ENCODE measurements at places on chromosomes 7 and 10.
A peak's percentile ranks its signal among the peaks of the same experiment; 100 is the strongest.

DNA sequence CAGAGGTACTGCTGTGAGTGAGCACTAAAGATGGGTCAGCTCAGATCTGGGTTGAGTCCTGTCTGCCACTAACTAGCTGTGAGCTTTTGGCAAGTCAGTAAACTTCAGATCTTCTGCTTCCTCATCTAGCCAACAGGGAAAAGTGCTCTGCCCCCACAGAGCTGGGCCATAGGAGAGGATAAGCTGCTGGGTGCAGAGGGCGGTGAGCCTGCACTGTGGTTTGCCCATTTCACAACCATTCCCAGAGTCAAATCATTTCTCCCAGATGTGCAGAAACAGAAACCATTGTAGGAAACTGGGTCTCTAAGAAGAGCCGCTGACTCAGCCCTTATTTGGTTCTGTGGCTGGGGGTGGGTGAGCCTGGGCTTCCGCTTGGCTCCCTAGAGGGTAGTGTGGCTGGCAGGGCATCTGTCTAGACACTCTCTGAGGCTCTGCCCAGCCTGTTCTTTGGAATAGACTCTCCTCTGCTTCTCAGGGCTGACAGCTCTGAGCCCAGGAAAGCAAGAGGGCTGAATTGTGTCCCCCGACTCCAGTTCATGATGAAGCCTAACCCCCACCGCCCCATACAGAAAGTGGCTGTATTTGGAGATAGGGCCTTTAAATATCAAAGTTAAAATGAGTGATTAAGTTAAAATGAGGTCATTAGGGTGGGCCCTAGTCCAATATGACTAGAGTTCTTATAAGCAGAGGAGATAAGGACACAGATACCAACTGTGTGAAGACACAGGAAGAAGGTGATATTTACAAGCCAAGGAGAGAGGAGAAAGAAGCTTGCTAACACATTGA lies 29.5 kb upstream of the ARHGAP22 start:
- DNase-seq: no peak

DNA sequence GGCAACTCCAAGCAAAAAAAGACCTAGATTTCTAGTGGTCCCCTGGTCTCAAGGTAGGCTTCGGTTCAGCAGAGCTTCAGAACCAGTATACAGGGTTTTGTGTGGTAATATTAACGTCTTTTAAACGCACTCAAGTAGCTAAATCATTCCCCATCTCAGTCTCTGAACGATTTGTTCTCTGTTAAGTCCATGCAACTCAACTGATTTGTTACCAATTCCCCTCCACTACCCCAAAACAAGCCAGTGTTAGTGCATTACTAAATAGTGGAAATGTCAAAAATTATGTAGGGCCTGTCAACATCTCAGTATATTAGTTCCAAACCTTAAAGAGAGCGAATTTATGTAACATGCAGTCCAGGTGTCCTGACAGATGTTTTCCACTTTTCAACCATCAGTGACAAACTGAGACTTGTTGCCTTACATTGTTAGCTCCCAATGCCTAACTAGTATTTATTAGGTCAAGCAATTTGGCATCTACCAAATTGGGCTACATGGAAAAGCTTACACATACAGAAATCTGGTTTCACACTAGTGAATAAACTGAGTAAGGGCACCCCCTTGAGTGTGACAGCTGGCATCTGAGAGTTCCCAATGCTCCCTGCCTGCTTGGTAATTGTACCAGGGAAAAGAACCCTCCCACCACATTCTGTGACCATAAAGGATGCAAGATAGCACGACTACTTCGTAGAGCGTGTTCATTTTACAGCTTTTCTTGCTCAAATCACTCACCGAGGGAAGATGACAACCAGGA lies 12.2 kb downstream of the HNRNPA2B1 start:
- DNase-seq: no peak

GRCh38 chr10:104614245-104614831 lies 26.8 kb upstream of the SORCS3 start:
- DNase-seq: peak; percentile 29

- no peak for DNase-seq
Observed at GRCh38 chr7:117750612-117751563, 122.4 kb downstream of the CTTNBP2 start.

DNA sequence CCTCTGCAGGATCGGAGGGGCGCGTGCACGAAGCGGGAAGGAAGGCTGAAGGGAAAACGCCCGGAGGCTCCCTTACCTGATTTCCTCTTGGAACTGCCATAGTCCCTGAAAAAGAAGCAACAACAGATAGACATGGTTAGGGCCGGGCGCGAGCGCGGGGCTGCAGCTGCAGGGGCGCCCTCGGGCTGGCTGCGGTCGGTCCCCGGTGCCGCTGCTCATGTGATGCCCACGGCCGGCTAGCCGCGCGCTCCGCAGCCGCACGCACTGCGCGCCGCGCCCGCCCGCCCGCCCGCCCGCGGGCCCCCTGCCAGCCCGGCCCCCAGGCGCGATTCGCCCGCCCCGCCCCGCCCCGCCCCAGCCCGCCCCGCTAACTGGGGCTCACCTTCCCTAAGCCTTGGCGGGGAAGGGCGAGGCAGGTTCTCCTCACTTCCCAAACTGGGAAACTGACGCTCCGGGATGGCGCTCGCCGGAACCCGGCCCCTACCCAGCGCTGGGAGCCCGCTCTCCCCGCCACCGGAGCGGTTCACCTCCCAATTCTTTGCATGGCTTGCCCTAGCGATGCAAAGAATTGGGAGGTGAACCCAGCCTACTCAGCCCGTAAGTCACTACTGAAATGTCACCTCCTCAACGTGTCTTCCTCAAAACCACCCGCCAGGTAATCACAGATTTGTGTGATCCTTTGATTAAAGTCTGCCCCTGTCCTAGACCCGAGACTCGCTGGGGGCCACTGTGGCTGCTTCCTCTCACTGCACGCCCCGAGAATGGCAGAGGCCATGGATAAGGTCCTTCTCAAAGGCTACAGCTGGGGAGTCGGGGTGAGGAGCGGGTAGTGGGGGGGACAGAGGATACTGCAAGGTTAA lies 162.2 kb downstream of the SH3PXD2A start:
- no peak for DNase-seq

DNA sequence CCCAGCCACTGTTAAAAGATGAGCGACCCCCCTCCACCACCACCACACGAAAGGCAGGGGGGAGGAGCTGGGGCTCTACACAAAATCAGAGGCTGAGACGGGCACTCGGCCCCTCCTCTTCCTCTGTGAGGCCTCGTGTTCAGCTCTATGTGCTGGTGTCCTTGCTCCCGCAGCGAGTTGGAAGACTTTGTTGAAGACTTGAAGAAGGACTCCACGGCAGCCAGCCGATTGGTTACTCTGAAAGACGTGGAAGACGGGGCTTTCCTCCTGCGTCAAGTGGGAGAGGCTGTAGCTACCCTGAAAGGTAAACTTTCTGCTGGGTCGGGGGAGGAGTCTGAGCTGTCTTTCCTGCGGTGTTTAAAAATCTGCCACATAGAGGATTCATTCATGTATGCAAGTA lies 203.7 kb downstream of the ARHGAP21 start:
- no peak for DNase-seq

- peak; percentile 31 for DNase-seq
Observed at GRCh38 chr7:1758028-1758858, 88.2 kb downstream of the ELFN1 start.

DNA sequence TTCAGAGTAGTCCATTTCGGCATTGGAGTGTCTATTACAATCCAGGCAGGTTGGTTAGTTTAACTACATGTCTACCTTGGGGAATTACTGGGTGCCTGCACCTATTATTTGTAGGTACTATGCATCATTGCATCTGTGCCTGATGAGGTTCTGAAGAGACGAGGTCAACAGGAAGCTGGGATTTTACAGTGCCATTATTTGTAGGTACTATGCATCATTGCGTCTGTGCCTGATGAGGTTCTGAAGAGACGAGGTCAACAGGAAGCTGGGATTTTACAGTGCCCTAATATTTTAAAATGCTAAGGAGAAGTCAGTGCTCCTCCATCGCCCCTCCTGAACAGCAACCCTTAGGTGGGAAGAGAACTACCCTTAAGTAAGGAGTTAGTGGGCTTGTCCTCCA lies 41.7 kb downstream of the NPY start:
- DNase-seq: no peak

DNA sequence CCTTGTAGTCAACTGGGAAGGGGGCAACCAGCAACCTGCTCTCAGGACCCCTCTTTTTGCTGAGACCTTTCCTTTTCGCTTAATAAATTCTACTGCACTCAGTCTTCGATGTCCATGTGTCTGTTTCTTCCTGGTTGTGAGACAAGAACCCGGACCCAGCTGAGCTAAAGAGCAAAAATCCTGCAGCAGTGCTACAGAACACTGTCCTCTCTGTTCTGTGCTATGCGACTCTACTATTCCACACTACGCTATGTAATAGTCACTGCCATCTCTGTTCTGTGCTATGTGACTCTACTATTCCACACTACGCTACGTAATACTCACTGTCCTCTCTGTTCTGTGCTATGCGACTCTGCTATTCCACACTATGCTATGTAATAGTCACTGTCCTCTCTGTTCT lies 34.3 kb downstream of the DIP2C start:
- no peak for DNase-seq

GRCh38 chr10:10605551-10606081 lies 412.1 kb upstream of the CELF2 start:
- no peak for DNase-seq

- no peak for DNase-seq
Observed at GRCh38 chr10:32341596-32341995, 5.4 kb downstream of the EPC1 start.

DNA sequence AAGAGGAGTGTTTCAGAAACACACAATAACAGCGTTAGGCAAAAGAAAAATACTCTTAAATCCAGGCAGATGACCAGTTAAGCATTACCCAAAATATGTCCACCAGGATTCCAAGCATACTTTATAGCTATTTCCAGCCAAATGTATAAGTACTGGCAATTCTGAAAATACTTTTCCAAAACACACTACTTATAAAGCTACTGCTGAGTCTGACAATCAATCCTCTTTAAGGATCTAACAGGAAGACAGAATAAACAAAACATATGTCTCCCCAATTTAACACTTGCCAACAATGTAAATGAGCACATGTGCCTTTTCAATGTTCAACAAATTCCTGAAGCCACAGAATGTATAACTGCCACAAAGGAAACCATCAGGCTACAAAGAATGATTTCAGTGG lies 370.9 kb downstream of the SORCS1 start:
- DNase-seq: no peak

DNA sequence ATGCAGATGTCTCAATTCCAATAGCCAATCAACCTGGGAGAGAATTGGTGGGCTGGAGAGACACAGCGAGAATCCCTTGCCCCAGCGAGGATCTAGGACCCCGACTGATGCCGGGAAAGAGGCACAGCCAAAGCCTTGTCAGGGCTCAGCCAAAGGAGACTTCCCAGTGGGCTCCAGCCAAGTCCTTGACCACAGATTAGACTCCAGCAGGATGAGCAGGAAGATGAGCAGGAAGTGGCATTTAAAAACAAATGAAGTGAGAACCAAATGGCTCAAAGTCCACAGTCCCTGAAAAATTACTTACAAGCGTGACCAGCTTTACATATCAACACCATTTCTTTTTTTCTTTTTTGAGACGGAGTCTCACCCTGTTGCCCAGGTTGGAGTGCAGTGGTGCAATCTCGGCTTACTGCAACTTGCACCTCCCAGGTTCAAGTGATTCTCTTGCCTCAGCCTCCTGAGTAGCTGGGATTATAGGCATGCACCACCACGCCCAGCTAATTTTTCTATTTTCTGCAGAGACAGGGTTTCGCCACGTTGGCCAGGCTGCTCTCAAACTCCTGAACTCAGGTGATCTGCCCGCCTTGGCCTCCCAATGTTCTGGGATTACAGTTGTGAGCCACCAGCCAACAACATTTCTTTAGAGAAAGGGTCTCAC lies 40.2 kb downstream of the CTBP2 start:
- no peak for DNase-seq

GRCh38 chr7:12470930-12471329 lies 67.3 kb upstream of the VWDE start:
- no peak for DNase-seq

DNA sequence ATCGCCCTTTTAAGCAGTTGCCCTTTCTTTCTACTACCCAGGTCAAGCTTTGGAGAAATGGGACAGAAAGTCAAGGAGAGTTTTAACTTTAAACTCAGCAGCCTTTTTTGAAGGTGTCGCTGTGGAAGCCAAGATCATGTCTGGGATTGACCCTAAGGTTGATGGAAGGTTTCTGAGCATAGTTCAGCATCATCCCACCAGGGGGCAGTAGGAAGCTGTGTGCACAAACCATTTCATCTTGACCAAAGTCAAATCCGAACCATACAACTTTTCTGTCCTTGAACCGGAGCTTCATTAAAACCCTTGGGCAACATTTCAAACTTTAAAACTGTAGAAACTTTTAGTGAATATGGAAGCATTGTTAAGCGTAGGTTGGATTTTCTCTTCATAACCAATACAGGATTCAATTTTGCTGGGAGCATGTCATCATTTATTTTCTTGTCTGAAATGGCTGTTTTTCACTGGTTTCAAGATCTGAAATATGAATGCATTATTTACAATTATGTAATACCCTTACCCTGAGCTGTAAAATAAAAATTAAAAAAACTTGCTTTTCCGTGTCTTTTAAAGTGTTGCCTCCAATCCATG lies 214.4 kb upstream of the KIAA1217 start:
- DNase-seq: no peak

- DNase-seq: no peak
Observed at GRCh38 chr7:38027884-38028455, 107.5 kb downstream of the EPDR1 start.

- peak; percentile 13 for DNase-seq
Observed at GRCh38 chr10:87861566-87861952, 1.8 kb downstream of the KLLN start.

GRCh38 chr7:143280566-143280965 lies 4.2 kb upstream of the TMEM139 start:
- DNase-seq: no peak

DNA sequence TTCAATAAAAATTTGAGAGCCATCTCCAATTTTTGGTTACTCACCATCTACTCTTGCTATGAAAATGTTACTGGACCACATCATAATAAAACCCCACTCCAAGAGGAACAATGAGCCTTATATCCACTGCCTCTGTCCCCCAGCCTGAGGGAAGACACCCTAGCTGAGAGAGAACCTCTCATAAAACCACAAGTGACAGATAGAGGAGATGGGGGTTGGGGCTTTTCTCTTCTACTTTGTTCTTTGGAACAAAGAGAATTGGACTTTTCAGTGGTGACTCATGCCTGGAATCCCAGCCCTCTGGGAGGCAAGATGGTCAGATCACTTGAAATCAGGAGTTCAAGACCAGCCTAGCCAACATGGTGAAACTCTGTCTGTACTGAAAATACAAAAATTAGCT lies 27.6 kb upstream of the TAS2R16 start:
- DNase-seq: no peak

GRCh38 chr7:35036361-35037171 lies 719 bp downstream of the DPY19L1 start:
- DNase-seq: peak; percentile 21
